A172 (cell line): ENCODE measurements at places on chromosomes 6 and 20.
A peak's percentile ranks its signal among the peaks of the same experiment; 100 is the strongest.

DNA sequence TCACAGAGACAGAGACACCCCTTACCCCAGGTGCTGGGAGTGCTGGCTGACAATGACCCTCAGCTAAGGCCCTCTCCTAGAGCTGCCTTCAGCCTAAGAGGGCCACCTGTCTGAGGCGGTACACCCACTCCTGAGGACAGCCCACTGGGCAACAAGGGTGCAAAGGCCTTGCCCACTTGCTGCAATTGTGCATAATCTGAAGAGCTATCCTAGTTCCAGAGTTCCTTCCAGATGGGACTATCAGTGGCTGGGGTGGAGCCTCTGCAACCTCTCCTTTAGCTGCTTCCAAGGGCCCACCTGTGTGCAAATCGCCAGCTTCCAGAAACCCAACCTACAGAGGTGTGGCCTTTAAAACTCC, 87.5 kb downstream of the PREX1 start:
- DNase-seq: no peak

- no peak for DNase-seq
Measured at GRCh38 chr20:11329271-11329670, 588.4 kb upstream of the BTBD3 start.

- peak; percentile 55 for DNase-seq
Measured at GRCh38 chr6:124999105-124999764, 37.0 kb downstream of the RNF217 start.

- DNase-seq: peak; percentile 34
Measured at GRCh38 chr6:53119772-53120409, 28.8 kb downstream of the GCM1 start.

DNA sequence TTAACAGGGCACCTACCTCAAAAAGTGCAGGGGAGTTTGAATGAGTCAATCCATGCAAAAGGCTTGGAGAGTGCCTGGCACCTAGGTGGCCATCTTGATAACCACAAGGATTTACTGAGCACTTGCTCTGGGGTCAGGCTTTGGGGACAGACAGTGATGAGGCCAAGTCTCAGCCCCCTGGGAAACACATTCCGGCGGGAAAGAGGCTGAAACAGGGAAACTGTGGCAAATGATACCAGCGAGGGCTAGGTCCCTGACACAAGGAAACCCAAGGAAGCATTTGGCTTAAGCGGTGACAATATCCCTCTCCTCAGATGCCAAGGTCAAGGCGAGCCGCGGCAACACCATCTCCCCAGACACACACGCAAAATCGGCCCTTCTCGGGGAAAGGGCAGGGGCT, 527 bp upstream of the DOK5 start:
- DNase-seq: no peak
